WTC11 (cell line): ENCODE measurements at places on chromosomes 11 and 22.

- no peak overlapping the region for H3K27ac ChIP-seq
- H3K4me3 ChIP-seq: no peak overlapping the region
- peaks cover 4% of the 10 kb centered on the region; the same call in 1 of the 2 replicates for H3K27me3 ChIP-seq
Measured at GRCh38 chr11:62105667-62106191, 18.1 kb upstream of the INCENP start.

DNA sequence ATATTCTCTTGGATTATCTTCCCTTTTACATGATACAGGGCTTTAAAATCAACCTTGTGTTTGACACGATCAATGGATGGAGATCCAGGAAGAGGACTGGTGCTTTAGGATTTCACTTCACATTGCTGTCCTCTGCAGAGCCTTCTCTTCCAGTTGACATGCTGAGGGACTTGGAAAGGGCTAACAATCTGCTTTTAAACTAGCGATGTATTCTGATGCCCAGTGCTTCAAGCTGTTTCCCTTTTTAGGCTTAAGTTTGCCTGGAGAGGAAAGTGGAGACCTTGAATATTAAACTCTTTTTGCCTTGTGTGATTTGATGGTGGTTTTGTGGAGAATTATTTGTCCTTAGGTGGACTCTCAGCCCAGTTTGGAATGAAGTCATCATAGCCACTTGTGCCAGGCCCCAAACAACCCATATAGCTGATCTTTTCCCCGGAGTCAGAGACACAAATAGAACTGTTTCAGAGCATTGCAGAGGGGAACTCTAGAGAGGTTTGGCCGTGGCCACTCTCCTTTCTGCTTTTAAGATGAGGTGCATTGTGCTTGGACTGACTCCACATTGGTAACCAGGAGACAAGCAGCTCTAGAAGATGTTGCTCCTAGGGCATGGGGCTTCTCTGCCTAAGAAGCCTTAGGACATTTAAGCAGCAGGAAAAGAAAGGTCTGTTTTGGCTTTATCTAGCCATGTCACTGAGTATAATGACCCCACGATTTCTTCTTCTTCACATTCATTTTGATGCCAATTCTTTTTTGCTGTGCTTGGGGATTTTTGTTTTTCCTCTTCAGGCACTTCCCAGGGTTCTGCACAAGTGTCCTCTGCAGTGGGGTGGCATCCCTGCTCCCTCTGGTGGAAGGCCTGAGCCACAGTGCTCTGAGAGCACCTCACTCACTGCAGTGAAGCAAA lies 152.8 kb downstream of the NCAM1 start:
- no peak overlapping the region for H3K27ac ChIP-seq
- H3K27me3 ChIP-seq: no peaks in the 10 kb centered on the region
- H3K36me3 ChIP-seq: no peaks in the 10 kb centered on the region

DNA sequence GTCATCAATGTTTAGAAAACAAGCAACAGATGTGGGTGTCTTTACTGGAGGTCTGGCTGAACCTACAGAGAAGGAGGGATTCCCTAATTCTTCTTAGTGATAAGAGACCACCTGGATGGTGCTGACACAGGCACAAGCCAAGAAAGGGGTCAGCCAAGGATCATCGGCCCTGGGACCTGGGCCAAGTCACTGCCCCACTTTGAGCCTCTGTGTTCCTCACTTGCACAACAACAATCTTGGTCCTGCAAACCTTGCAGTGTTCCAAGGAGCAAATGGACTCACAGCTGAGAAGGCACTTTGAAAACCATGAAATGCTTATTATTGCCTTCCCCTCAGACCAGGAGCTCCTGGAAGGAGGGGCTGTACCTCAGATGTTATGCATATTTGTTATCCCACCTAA lies 7.0 kb upstream of the KCNE3 start:
- no peak for DNase-seq
- no peak overlapping the region for H3K27ac ChIP-seq
- no peak overlapping the region for H3K4me3 ChIP-seq
- no peaks in the 10 kb centered on the region for H3K4me1 ChIP-seq
- peaks cover 4% of the 10 kb centered on the region for H3K27me3 ChIP-seq

DNA sequence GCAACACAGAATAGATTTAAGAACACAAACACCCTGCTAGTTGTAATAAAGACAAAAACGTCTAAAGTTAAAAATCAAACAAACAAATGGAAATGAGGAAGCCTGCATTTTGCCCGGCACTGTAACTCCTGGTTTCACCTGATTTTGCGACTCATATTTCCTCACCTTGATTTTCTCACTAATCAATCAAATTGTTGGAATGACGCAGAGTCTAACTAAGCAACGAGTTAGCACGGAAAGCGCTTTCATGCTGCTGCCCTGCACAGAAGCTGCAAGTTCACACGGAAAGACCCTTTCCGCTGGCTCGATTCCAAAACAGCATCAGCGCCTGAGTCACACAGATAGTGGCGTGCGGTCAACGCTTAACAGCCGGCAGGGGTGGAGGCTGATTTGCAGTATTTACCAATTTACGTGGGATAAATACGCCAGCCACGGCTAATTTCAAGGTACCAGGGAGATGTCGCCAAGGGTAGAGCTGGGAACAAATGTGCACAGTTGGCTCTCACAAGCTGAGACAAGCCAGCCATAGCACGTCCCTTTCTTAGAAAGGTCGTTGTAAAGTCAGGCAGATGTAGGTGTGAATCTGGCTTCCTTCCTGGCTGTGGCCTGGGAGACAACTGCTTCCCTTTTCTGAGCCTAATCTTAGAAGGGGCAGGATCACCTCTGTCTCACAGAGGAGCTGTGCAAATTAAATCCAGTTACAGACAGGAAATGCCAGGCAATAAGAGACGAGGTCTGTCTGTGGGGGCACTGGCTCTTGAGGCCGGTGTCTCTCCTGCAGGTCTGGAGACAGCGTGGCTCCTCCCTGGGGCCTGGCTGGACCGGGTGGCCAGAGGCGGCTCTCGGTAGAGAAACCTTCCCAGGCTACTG lies 76.9 kb upstream of the TTLL12 start:
- H3K27ac ChIP-seq: peak overlapping the region; percentile 5; the same call in 1 of the 2 replicates
- H3K36me3 ChIP-seq: no peaks in the 10 kb centered on the region
- H3K4me3 ChIP-seq: no peak overlapping the region

- no peaks in the 10 kb centered on the region for H3K27me3 ChIP-seq
- peaks cover 30% of the 10 kb centered on the region for H3K36me3 ChIP-seq
- no peak overlapping the region for H3K4me3 ChIP-seq
- H3K27ac ChIP-seq: no peak overlapping the region
- H3K4me1 ChIP-seq: peaks cover 21% of the 10 kb centered on the region
- no peak for DNase-seq
Measured at GRCh38 chr11:131302836-131303235, 67.6 kb upstream of the NTM start.

- no peak for DNase-seq
- no peaks in the 10 kb centered on the region for H3K36me3 ChIP-seq
- H3K4me3 ChIP-seq: no peak overlapping the region
- peaks cover 3% of the 10 kb centered on the region; the same call in 1 of the 2 replicates for H3K4me1 ChIP-seq
- H3K27me3 ChIP-seq: no peaks in the 10 kb centered on the region
- H3K27ac ChIP-seq: no peak overlapping the region
Measured at GRCh38 chr11:15148169-15148568, 33.4 kb downstream of the INSC start.

DNA sequence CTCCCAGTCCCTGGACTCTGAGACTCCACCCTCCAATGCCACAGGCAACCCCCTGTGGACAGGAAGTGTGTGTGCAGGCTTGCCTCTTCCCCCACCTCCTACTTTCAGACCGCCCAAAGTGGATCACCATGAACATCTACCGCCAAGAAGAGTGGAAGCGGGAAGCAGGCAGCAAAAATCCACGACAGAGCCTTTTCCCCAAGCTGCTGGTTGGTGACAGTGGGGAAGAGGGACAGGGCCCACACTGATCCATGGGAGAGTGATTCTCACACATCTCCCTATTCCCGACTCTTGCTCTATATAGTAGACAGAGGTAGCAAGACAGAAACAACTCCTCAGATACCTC lies 53.4 kb upstream of the SPATA19 start:
- no peaks in the 10 kb centered on the region for H3K27me3 ChIP-seq
- H3K27ac ChIP-seq: peak overlapping the region; percentile 61; the same call in 1 of the 2 replicates
- H3K4me3 ChIP-seq: no peak overlapping the region
- peaks cover 21% of the 10 kb centered on the region for H3K36me3 ChIP-seq
- DNase-seq: no peak
